ENCODE measurements at places on chromosomes 12 and 14.

- no peak for DNase-seq
Measured at GRCh38 chr12:104048811-104049210, 1.2 kb downstream of the GLT8D2 start.

DNA sequence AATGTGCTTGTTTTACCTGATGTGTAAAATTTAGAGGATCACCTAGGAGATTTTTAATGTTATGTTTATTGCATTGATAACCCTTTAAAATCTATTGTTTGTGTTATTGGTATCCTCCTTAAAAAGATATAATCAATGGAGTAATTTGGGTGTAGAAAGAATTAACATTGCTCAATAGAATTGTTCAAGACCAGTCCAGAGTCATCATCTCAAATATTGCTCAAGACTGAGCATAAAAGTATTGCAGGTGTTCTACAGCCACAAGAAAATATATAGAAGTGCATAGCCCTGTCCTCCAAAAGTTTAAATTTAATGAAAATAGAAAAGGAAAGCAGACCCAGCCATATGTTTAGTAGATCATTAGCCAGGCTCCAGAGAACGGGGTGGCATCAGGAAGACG lies 102.5 kb upstream of the ARID2 start:
- DNase-seq = no peak

GRCh38 chr14:91223028-91223783 lies 21.3 kb downstream of the GPR68 start:
- no peak for DNase-seq

DNA sequence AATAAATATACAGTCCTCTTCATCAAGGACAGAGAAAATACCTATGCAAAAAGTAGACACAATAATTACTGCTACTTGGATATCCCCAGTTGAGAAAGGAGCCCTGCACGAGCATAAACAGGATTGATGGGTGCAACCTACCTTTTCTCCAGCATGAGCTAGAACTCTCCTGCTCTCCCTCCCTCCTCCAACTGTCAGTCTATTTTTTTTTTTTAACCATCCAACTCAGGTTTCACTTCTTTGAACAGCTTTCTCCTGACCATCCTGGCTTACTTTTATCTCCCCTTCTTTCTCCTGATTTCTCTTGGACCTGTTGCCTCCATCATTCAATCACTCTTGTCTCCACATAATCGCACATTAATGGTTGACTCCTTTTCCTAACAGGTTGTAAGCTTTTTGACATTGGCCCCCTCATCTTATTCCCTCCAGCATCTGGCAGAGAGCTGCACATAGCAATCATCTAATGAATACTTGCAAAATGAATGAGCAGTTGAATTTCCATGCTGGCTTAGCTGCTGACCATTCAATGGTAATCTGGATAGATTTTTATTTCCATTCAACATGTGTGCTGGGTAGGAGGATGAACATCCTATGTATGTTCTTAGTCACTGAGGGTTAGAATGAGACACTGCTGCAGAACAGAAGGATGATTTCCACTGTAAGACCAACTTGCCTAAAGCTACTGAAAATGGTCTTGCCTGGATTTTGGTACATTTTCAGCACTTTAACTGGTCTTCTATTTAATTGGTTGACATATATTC lies 24.4 kb downstream of the MYBPC1 start:
- DNase-seq = no peak

GRCh38 chr12:100164153-100164704 lies 21.6 kb upstream of the BLTP3B start:
- DNase-seq = no peak

- DNase-seq = no peak
Measured at GRCh38 chr12:57112492-57113294, 1.5 kb upstream of the STAT6 start.

DNA sequence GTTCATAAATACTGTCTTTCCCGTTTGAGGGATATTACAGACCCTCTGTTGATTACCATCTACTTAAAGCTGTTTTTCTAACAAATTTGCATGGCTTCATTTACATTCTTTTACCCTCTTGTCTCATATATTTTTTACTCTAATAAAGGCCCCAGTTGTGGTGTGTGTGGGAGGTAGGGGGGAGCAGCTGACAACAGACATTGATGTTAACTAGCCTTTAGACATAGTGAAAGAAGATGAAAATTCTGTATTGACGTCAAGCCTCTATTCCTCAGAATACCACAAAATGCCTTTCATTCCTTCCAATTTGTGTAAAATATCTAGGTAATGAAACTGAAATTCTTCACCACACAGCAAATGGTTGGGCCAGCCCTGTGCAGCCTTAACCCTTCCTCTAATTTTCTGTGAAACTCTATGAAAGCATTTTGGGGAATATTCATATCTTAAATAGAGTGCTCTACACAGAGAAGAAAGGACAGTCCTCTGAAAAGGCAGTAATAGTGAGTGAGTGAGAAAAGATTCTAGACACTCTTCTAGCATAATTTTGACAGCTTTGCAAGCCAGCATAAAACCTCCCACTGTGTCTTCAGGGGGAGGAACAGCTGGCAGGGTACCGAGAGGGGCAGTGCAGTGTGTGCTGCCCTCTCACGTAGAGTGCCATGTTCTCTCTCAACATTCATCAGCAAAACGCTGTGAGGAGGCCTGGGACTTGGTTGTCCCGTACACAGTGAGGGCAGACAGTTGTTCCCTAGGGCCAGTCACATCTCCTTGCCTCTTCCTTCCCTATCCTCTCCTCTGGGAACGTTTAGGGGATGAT lies 20.1 kb upstream of the CERS5 start:
- no peak for DNase-seq

- no peak for DNase-seq
Measured at GRCh38 chr12:130880411-130880885, 8.6 kb downstream of the RAN start.

DNA sequence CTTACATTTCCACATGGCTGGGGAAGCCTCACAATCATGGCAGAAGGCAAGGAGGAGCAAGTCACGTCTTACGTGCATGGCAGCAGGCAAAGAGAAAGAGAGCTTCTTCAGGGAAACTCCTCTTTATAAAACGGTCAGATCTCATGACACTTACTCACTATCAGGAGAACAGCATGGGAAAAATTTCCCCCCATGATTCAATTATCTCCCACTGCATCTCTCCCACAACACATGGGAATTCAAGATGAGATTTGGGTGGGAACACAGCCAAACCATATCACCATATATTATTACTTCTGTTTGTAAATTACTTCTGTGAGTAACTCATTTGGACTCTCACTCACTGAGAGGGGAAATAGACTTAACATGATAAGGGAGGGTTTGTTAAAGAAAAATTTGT lies 1496.8 kb upstream of the TMEM132C start:
- no peak for DNase-seq

DNA sequence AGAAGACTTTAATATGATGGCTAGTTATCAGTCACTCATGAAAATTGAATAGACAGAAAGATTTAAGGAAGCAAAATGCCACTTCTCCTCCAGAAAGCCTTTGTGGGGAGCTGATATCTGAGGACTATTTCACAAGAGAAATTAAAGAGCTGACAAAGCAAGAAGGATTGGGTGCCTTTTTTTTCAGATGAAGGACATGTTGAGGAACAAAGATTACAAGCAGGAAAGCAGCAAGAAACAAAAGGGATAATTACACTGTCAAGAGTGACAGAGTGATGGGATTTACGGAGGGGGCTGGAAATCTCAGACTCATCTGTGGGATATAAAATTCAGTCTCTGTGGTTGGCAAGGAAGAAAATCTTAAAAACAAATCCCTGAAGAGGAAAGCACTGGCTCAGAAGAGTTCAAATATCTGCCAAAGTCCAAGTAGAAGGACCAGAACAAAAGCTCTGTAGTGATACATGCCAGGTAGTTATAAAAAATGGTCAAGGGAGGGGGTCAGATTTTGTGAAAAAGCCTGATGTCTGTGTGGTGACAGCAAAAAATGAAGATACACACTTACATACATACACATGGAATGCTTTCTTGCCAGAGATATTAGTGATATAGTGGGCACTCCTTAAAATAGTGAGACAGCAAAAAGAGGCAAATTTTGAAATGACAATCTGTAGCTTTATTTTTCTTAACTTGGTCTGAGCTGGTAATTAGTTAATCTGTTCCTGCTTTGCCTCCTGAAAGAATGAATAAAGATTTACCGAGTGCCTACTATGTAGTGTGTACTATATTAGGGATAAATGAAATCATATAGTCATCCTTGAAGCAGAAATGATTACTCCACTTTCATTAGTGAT lies 62.9 kb downstream of the EPS8 start:
- DNase-seq = no peak

DNA sequence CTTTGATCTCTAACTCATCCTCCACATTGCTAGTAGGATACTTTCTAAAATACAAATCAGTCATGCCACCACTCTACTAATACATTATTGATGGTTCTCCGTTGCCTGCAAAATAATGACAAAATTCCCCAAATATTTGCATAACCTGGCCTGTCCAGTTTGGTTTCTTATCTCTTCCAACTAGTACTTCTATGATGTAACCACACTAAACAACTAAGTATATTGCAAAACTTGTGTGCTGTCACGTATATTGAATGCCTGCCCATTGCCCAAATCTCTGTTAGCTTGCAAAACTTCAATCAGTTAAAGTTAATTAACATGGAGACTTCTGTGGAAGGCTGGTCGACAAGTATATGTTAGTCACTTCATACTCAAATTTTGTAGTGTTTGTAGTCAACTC lies 6.5 kb downstream of the OR6C74 start:
- no peak for DNase-seq

DNA sequence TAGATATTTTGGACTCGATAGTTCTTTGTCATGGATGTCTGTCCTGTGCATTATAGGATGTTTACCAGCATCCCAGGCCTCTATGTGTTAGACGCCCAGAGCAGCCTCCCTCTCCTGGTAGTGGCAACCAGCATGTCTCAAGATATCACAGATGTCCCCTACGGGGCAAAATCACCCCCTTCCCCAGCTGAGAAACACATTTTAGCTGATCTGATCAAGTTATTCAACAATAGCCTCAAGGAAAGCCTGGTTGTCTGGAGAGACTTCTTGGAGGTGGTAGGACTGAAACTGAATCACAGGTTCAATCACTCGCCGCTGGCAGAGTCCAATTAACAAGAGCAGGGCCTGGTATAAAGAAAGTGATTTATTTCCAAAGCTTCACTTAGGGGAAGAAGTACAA lies 17.6 kb downstream of the BDKRB1 start:
- no peak for DNase-seq

GRCh38 chr12:101855364-101855884 lies 22.0 kb upstream of the DRAM1 start:
- DNase-seq = no peak

GRCh38 chr12:89185889-89186288 lies 166.4 kb downstream of the DUSP6 start:
- no peak for DNase-seq

- DNase-seq = no peak
Measured at GRCh38 chr14:99315197-99315596, 43.2 kb upstream of the BCL11B start.

GRCh38 chr14:101480022-101480746 lies 81.1 kb upstream of the DIO3 start:
- no peak for DNase-seq

DNA sequence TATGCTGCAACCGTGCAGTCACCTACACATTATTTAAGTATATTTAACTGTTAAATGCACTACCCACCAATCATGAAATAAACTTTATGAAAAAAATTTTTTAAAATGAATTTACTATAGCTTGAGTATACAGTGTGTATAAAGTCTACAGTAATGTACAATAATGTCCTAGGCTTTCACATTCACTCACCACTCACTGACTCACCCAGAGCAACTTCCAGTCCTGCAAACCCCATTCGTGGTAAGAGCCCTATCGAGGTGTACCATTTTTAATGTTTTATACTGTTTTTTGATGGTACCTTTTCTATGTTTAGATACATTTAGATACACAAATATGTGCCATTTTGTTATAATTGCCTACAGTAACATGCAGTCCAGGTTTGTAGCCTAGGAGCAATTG lies 48.1 kb downstream of the KLRG1 start:
- DNase-seq = no peak

DNA sequence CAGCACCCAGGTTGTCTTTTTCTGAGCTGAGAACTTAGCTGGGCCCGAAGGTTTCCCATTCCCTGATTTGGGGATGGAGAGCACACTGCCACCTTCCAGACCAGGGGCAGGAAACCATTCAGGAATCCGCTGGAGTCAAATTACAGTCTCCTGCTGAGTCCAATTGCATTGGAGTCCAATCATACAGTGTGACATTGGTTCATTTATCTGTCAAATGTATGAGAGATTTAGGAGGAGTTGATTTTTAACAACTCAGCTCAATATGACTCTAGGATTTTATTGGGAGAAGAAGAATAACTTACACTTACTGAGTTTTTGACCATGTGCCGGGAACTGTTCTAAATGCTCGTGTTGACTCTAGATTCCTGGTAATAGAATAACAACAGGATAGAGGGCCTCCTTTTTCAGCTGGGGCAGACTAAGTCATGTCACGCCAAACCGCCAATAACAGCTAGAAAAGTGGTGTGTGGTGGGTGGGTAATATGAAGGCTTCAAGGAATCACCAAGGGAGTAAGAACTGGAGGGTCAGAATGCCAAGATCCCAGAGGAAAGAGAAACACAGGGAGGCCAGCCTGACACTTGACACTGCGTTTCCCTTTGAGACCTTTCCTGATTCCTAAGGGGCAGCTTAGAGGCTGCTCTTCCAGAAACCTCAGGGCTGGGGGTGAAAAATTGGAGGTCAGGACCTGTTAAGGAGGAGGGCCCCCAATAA lies 11.5 kb downstream of the SYNDIG1L start:
- DNase-seq = no peak

DNA sequence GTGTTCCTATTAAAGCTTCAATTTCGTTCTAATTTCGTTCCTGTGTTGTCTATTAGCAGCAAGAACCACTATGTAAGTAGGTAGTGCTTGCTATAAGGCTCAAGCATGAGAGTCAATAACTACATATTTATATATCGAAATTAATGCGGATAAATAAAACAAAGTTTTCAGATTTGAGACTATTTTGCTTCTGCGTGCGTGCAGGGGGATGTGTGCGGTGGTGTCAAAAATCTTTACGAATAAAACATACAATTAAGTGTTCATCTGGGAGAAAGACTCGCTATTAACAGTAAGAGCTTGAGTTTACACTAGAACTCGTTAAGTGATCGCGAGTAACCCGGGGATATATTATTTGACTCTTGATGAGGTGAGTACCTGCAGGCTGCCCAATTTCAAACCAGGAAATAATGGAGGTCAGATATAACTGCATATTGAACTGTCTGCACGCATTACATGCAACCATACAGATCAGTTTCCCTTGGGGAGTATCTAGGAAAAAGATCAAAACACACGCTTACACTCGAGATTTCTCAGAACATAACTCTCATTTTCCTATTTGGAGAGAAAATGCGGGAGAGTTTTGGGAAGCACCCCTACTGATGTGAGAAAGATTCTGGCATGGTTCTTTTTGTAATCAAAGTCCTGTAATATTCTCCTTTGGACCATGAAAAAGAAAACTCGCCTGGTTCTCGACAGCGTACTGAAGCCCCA lies 813 bp downstream of the TWF1 start:
- DNase-seq = no peak
